ENCODE measurements at places on chromosomes 7 and 10.

- no peaks in the 10 kb centered on the region for H3K27me3 ChIP-seq
- no peak overlapping the region for H3K4me3 ChIP-seq
- H3K4me1 ChIP-seq: no peaks in the 10 kb centered on the region
- peaks cover 7% of the 10 kb centered on the region for H3K36me3 ChIP-seq
Observed at GRCh38 chr10:35063837-35064454, 26.2 kb downstream of the CUL2 start.

GRCh38 chr7:50216626-50217025 is 87.9 kb upstream of the IKZF1 start:
- no peaks in the 10 kb centered on the region for H3K36me3 ChIP-seq
- no peak overlapping the region for H3K27ac ChIP-seq
- DNase-seq: no peak

GRCh38 chr10:23171232-23171876 is 20.8 kb upstream of the PTF1A start:
- DNase-seq: no peak
- peaks cover 55% of the 10 kb centered on the region for H3K27me3 ChIP-seq
- no peaks in the 10 kb centered on the region for H3K36me3 ChIP-seq
- no peak overlapping the region for H3K4me3 ChIP-seq
- no peaks in the 10 kb centered on the region for H3K4me1 ChIP-seq
- H3K27ac ChIP-seq: no peak overlapping the region

DNA sequence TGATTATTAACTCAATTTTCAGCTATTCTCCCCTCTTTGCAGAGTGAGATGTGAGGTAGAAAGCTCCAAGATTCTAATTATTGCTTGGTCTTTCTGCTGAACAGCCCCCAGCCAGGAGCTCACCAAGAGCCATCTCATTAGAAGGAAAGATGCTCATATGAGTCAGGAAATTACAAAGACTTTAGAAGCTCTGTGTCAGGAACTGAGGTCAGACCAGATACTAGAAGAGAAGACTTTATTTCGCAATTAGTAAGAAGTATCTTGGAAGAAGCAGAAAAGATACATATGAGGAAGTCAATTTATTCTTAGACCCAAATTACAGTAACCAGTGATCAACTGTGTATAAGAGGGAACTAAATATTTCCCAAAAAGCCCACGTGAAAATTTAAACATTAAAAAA is 626.9 kb downstream of the ZWINT start:
- H3K27ac ChIP-seq: no peak overlapping the region
- H3K27me3 ChIP-seq: no peaks in the 10 kb centered on the region
- H3K4me1 ChIP-seq: no peaks in the 10 kb centered on the region
- H3K36me3 ChIP-seq: no peaks in the 10 kb centered on the region

- no peak overlapping the region for H3K27ac ChIP-seq
- no peak overlapping the region for H3K4me3 ChIP-seq
- peaks cover 35% of the 10 kb centered on the region for H3K4me1 ChIP-seq
- no peak for DNase-seq
- H3K27me3 ChIP-seq: no peaks in the 10 kb centered on the region
Observed at GRCh38 chr10:73876971-73877370, 2.6 kb upstream of the CAMK2G start.

GRCh38 chr10:112532189-112532588 is 85.2 kb downstream of the VTI1A start:
- H3K4me1 ChIP-seq: no peaks in the 10 kb centered on the region
- H3K36me3 ChIP-seq: no peaks in the 10 kb centered on the region
- no peak overlapping the region for H3K4me3 ChIP-seq
- H3K27ac ChIP-seq: no peak overlapping the region

DNA sequence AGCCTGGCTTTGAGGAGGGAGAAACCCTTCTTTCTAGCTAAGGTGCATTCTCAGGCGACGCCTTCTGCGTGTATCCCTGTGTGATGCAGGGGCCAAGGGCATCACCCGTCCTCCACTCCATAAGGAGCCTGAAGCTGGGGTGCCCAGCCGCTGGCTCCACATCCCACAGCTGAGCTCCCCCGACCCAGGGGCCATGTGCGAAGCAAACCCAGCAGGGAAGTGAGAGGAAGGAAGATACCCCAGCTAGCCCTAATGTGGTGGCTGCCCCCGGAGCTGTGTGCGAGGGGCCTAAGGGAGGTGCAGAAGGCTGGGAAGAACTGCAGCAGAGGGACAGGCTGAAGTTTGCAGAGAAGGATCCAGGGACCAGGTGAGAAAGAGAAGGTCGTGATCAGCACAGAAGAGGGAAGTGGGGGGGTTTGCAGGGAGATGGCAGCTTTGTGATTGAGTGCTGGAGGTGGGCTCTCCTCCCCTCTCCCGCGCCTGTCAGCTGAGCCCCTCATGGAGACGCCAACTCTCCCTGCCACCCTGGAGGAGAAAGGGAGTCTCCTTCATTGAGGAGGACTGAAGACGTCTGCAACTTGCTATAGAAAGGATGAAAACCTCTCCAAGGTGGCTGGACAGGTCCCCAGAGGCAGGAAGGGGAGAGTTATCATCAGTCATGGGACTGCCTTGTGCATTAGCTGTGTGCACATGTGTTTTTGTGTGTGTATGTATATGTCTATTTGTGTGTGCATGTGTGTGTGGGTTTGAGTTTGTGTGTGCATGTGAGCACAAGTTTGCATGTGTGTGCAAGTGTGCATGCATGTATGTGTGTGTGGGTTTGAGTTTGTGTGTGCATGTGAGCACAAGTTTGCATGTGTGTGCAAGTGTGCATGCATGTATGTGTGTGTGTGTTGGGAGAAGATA is 3.5 kb upstream of the CALML5 start:
- peaks cover 3% of the 10 kb centered on the region for H3K27me3 ChIP-seq
- H3K4me3 ChIP-seq: no peak overlapping the region
- H3K4me1 ChIP-seq: peaks cover 36% of the 10 kb centered on the region
- no peak overlapping the region for H3K27ac ChIP-seq
- no peaks in the 10 kb centered on the region for H3K36me3 ChIP-seq

- H3K27me3 ChIP-seq: no peaks in the 10 kb centered on the region
- no peak overlapping the region for H3K27ac ChIP-seq
- no peak for DNase-seq
- H3K4me1 ChIP-seq: no peaks in the 10 kb centered on the region
Observed at GRCh38 chr10:32489158-32489557, 43.2 kb downstream of the CCDC7 start.

GRCh38 chr10:1451941-1452340 is 285.4 kb downstream of the ADARB2 start:
- no peaks in the 10 kb centered on the region for H3K27me3 ChIP-seq
- no peak for DNase-seq
- H3K36me3 ChIP-seq: no peaks in the 10 kb centered on the region
- H3K4me3 ChIP-seq: no peak overlapping the region

DNA sequence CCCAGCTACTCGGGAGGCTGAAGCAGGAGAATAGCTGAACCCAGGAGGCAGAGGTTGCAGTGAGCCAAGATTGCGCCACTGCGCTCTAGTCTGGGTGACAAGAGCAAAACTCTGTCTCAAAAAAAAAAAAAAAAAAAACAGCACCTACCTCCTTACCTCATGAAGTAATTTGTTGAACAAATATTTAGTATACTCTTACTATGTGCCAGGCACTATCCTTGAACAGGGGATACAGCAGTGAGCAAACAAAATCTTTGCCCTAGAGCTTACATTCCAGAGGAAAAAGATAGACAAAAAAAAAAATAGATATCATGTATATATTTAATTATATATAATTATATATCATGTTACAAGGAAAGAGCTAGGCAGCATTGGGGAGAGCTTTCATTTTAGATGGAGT is 36.4 kb upstream of the HERPUD2 start:
- no peak overlapping the region for H3K27ac ChIP-seq
- no peaks in the 10 kb centered on the region for H3K27me3 ChIP-seq
- DNase-seq: no peak
- H3K4me3 ChIP-seq: no peak overlapping the region

DNA sequence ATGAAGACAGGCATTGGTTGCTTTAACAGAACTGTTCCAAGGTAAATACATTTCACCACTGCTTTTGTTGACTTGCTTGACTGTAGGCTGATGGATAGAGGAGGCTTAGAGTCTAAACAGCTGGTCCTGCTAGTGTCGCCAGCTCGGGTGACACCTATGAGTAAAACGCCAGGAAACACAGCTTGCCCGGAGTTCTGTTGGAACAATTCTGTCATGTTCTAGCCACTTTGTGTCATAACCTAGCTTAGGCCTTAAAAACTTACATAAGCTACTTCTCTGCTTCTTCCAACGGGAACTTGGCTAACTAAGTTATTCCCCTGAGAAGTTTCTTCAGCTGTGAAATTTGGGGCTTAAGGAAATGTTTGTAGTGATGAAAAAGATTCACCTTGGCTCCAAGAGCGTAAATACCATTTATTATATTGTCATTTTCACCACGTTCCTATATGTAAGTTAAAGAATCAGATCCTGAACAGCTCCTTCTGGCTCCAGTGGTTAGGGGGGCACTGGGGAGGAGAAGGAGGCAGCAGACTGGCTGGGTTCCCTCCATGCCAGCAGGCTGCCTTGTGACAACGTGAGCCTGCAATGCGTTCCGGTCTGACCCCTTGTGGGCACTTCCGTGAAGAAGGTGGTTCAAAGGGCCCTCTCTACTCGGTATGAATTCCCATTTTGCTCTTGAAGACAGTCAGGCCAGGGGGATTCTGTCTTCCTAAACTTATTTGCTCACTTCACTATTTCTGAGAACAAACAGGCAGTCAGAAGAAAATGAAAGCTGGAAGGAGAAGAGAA is 253.2 kb downstream of the BMPER start:
- H3K4me3 ChIP-seq: no peak overlapping the region
- H3K27ac ChIP-seq: no peak overlapping the region
- DNase-seq: no peak
- no peaks in the 10 kb centered on the region for H3K27me3 ChIP-seq

GRCh38 chr7:155043756-155044155 is 26.4 kb upstream of the HTR5A start:
- no peaks in the 10 kb centered on the region for H3K4me1 ChIP-seq
- H3K36me3 ChIP-seq: no peaks in the 10 kb centered on the region
- no peak overlapping the region for H3K4me3 ChIP-seq
- DNase-seq: no peak
- no peak overlapping the region for H3K27ac ChIP-seq
- H3K27me3 ChIP-seq: no peaks in the 10 kb centered on the region

GRCh38 chr7:151468217-151469018 is 28.5 kb upstream of the CRYGN start:
- no peak for DNase-seq
- H3K36me3 ChIP-seq: peaks cover 28% of the 10 kb centered on the region
- no peaks in the 10 kb centered on the region for H3K4me1 ChIP-seq
- H3K27me3 ChIP-seq: no peaks in the 10 kb centered on the region
- no peak overlapping the region for H3K4me3 ChIP-seq

GRCh38 chr7:112010109-112010508 is 196.1 kb downstream of the DOCK4 start:
- DNase-seq: no peak
- no peak overlapping the region for H3K4me3 ChIP-seq
- no peaks in the 10 kb centered on the region for H3K36me3 ChIP-seq
- no peaks in the 10 kb centered on the region for H3K27me3 ChIP-seq
- no peak overlapping the region for H3K27ac ChIP-seq
- peaks cover 8% of the 10 kb centered on the region for H3K4me1 ChIP-seq

- no peak overlapping the region for H3K27ac ChIP-seq
- peaks cover 13% of the 10 kb centered on the region for H3K4me1 ChIP-seq
- no peaks in the 10 kb centered on the region for H3K27me3 ChIP-seq
Observed at GRCh38 chr7:20299647-20300312, 30.9 kb upstream of the ITGB8 start.

DNA sequence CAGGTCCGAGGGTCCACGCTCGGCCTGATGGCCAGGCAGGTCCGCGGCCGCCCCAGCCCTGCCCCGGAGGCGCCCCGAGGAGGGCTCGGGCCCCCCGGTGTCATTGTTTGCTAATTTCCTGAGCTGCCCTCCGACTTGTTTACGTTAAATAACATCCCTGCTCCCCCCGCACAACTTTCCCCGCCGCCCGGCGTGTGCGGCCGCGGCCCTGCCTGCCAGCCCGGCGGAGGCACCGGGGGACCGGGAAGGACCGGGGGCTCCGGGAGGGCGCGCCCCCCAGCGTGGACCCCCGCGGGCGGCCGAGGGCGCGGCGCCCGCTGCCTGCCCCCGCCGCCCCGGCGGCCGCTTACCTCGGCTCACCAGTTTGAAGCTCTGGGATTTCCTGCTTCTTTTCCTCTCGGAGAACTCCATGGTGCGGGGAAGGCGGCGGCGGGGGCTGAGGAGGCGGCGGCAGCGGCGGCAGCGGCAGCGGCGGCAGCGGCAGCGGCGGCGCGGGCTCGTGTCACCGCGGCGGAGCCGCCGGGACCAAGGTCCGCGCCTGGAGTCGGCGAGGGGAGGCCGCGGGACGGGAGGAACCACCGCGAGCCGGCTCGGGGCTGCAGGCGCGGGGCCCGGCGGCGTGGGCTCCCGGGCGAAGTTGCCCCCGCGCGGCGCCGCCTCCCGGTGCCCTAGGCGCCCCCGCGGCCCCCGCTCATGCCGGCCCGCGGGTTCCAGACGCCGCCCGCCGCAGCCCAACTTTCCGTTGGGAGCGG is 515 bp downstream of the BEND7 start:
- H3K4me1 ChIP-seq: peaks cover 20% of the 10 kb centered on the region
- H3K4me3 ChIP-seq: peak overlapping the region; percentile 77
- no peak for DNase-seq
- H3K27me3 ChIP-seq: no peaks in the 10 kb centered on the region
- H3K36me3 ChIP-seq: no peaks in the 10 kb centered on the region

- peaks cover 4% of the 10 kb centered on the region for H3K4me1 ChIP-seq
- no peaks in the 10 kb centered on the region for H3K36me3 ChIP-seq
- no peak overlapping the region for H3K27ac ChIP-seq
Observed at GRCh38 chr7:16399265-16399831, 22.0 kb downstream of the CRPPA start.

GRCh38 chr7:157768198-157768597 is 431.4 kb downstream of the DNAJB6 start:
- H3K36me3 ChIP-seq: no peaks in the 10 kb centered on the region
- no peaks in the 10 kb centered on the region for H3K27me3 ChIP-seq
- H3K27ac ChIP-seq: no peak overlapping the region
- no peak overlapping the region for H3K4me3 ChIP-seq
- no peaks in the 10 kb centered on the region for H3K4me1 ChIP-seq
- no peak for DNase-seq

GRCh38 chr10:80500572-80501380 is 36.9 kb upstream of the SH2D4B start:
- H3K27me3 ChIP-seq: no peaks in the 10 kb centered on the region
- no peak overlapping the region for H3K4me3 ChIP-seq
- peak overlapping the region; percentile 89 for H3K27ac ChIP-seq
- DNase-seq: no peak
- H3K36me3 ChIP-seq: peaks cover 19% of the 10 kb centered on the region

DNA sequence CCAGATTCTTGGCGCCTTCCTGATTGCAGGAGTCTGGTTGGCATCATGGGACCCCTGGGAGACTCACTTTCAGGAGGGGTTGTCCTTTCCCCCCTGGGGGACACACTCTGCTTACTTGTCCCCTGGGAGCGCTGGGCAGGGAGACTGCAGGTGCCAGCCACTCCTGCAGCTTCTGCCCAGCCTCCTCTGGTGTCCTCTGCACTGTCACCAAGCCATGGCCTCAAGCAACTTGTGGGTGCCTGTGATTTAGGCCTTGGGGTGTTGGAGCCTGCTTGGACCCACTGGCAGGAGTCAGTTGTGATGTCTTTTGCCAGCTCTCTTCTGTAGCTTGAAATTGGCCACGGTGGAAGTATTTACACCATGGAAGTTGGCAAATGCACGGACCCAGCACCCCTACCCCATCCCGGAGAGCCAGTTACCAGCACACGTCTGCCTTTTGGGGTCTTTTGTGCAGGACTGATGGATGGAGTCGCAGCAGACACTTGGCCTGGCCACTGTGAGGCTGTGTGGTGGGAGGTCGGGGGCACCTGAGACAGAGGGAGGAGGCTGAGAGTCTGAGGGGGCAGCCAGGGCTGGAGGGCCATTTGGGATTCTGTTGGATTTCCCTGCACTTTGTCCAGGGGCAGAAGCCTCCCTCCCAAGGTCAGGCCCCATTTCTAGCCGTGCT is 104.7 kb downstream of the LHPP start:
- no peak overlapping the region for H3K4me3 ChIP-seq
- H3K4me1 ChIP-seq: peaks cover 3% of the 10 kb centered on the region
- H3K27me3 ChIP-seq: no peaks in the 10 kb centered on the region
- H3K27ac ChIP-seq: no peak overlapping the region
- DNase-seq: no peak

All from keratinocyte (primary cell).